ENCODE measurements at places on chromosomes 5 and 9.

DNA sequence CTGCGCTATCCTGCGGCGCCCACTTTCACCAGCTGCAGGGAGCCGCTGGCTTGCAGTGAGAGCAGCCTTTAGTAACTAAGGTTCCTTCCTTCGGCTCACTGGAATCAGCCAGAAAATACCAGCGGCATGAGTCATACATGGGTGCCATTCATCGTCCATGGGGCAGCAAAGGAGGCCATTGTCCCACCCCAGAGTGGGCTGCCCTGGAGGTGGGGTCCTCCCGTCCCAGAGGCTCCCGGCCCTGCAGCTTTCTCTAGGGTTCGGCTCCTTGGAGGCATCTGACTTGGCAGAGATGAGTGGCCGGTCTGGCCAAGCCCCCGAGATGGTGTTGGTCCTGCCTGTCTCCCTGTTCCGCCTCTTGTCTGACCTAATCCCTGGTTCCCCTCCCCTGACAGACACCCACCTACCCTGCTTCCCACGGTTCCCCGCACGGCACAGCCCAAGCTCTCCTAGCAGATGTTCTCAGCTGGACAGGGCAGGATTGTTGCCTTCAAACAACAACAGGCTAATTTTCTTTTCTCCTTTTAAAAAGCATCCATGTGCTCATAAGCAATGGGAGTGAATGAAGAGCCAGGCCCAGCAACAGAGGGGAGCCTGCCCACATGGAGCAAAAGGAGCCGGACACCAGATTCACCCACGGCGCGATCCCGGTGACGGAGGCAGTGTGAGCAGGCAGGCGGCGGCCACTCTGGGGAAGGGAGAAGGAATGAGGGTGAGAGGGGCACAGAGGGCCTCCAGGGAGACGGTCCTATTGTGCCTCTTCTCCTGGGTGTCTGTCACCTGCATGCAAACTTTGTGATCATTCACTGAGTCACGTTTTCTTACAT is 97.0 kb upstream of the COL5A1 start:
- DNase-seq: peak; percentile 35

- no peak for DNase-seq
These were observed 102.0 kb downstream of the NSG2 start for GRCh38 chr5:174147551-174147950.

- no peak for DNase-seq
These were observed 135.4 kb downstream of the FAM114A2 start for GRCh38 chr5:153903321-153903720.

DNA sequence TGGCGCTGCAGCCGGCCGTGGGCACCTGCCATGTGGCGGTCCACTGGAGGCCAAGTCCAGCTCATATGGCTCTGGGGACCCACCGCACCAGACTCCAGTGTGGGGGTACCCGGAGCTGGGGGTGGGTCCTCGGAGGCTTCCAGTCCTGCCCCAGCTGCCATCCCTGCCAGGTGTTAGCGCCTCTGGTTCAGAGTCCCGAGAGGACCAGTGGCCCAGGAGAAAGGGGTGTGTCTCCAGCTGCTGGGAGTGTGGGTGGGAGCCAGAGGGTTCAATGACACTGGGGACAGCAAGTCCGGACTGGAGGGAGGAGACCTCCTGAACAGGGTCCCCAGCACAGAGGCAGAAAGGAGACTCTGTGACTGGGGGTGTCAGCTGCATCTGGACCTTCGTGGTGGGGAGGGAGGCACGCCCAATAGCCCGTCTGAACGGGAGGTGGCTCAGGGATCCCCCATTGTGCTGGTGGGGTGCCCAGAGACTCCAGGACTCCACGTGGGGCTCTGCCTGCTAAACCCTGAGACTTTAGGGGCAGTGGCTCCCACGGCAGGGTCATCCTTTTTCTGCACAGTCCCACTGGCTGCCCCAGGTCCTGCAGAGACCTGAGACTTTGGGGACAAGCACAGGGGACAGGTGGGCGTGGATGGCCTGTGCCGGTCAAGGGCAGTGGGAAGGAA is 2.4 kb upstream of the AHRR start:
- no peak for DNase-seq

DNA sequence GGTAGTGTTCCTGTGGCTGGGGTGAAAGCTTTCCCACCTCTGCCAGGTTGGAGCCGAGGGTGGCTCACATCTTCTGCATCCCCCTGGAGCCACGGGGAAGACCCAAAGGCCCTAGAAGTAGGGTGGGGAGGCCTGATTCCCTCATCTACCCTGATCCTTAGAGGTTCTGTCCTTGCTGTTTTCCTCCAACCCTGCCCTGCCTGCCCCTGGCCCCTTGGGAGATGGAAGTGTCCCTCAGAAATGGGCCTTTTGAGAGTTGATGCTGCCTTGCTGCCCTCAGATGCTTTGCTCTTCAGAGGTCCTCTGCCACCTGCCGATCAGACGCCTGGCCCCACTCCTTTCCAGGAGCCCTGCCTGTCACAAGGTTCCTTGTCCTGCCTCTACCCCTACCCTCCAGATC is 6.3 kb downstream of the CCL19 start:
- no peak for DNase-seq

- DNase-seq: no peak
These were observed 41.1 kb downstream of the FAM174A start for GRCh38 chr5:100576217-100576751.

GRCh38 chr9:136333486-136333885 is 6.1 kb downstream of the GPSM1 start:
- no peak for DNase-seq

- DNase-seq: no peak
These were observed 23.5 kb upstream of the SNX2 start for GRCh38 chr5:122751293-122751782.

GRCh38 chr5:83548581-83548980 is 77.0 kb downstream of the VCAN start:
- no peak for DNase-seq

DNA sequence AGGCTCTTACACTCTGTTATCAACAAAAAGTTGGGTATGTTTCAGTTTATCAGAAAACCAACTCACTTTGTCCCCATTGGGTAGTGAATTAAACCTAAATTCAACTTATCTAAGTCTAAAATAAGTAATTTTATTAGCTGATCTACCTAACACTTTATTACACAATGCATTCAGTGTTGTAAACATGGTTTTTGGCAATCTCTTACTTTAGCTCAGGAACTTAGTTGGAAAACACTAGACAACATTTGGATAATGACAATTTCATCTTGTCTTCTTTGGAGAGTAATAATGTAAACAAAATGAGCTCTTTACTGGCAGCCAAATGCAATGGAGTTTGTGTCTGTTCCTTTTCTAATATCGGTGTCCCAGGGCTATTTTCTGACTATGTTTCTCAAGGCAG is 33.0 kb downstream of the FGF10 start:
- DNase-seq: no peak

DNA sequence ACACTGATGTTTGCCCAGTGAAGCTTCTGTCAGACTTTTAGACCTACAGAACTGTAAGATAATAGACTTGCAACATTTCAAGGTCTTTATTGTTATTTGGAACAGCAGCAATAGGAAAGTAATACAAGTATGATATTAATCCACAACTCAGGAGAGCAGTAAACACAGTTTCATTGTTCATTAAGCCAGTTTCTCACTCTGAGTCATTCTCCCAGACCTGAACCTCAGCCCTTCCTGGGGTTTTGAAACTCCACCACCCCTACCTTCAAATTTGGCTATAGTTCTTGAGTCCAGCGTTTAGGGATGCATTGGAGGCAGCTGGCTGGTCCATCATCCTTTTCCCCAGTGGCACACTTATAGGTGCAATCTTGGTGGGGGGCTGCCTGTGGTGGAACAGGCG is 203.2 kb downstream of the RAB3C start:
- no peak for DNase-seq

GRCh38 chr9:18143073-18143745 is 330.7 kb upstream of the ADAMTSL1 start:
- DNase-seq: peak; percentile 26

DNA sequence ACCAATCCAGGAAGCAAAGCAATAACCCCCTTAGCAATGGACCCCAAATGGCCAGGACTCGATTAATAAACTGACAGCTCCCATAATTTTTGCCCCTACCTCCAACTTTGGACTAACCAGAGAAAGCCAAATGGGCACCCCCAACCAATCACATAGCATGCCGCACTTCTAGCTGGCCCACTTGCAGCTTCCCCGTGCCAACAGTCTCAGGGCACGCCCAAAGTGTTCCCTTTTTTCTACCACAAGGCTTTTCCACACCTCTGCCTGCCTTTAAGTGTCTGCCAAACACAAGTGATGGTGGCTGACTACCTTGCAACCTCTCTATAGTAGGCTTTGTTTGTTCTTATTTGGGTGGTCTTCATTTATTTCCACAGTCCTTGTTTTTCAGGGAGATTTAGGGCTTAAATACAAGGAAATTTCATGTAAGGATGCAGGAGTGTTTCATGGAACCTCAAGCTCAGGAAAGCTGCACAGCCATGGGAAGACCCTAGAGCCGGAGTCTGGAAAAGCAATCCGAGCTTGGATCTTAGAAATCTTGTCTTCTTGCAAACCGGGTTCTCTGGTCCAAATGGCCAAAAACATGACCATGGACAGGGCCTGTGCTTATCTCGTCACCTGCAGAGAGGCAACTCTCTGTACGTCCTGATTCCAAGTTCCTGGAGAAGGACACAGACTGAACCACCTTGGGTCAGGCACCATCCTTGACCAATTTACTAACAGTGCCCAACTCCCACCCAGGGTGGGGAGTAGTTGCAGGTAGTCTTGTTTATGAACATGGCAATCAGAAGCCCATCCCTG is 89.2 kb downstream of the THBS4 start:
- no peak for DNase-seq

- DNase-seq: no peak
These were observed 259.7 kb upstream of the TUT7 start for GRCh38 chr9:86613943-86614342.

DNA sequence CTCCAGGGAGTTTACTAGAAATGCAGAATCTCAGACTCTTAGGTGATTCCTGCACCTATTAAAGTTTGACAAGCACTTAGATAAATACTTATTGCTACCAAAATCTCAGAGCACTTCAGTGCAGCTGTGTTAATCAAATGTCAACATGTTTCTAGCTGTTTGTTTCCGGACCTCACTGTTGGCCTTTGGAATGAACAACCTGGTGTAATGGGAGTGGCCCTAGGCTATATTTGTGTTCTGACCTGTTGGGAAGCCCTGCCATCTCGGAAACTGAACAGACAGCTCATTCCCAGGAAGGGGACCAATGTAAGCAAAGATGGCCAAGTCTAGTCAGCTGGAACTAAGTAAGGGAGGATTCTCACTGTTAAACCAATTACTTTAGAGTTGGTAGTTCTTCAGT is 145.0 kb upstream of the SLC28A3 start:
- DNase-seq: no peak

DNA sequence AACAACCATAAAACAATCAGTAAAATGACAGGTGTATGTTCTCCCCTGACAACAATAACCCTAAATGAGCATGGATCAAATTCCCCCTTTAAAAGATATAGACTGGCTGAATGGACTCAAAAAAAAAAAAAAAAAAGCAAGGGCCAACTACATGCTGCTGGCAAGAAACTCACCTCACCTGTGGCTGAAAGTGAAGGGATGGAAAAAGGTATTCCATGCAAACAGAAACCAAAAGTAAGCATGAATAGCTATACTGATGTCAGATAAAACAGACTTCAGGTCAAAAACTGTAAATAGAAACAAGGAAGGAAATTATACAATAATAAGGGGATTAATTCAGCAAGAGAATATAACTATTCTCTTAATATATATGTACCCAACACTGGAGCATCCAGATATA is 54.2 kb upstream of the SSBP2 start:
- no peak for DNase-seq

- DNase-seq: no peak
These were observed 4.7 kb downstream of the SPTAN1 start for GRCh38 chr9:128556926-128557634.

- no peak for DNase-seq
These were observed 298.8 kb upstream of the RFX3 start for GRCh38 chr9:3824581-3824980.

Data from PC-3 (cell line).